Pulmonary artery endothelial cell (primary cell): ENCODE measurements at places on chromosomes 3 and 15.

GRCh38 chr3:141399200-141399599, 30.9 kb downstream of the ZBTB38 start:
- no peak for DNase-seq

DNA sequence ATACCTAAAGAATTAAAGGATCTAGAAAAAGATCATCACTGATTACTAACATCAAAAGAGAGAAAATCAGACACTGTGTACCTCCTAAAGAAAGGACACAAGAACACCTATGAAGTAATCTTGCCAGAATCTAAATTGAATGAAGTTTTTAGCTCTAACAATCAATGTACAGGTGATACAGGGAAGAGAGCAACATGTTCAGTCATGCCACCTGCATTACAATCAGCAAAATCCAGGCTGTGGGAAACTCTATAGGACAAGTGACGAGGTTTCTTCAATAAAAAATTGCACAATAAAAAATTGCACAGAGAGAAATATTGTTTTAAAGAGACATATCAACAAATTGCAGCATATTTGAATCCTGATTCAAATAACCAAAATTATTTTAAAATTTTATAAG, 93.3 kb downstream of the SEMA5B start:
- DNase-seq = no peak

- no peak for DNase-seq
Observed at GRCh38 chr15:67717776-67718175, 107.5 kb upstream of the SKOR1 start.

DNA sequence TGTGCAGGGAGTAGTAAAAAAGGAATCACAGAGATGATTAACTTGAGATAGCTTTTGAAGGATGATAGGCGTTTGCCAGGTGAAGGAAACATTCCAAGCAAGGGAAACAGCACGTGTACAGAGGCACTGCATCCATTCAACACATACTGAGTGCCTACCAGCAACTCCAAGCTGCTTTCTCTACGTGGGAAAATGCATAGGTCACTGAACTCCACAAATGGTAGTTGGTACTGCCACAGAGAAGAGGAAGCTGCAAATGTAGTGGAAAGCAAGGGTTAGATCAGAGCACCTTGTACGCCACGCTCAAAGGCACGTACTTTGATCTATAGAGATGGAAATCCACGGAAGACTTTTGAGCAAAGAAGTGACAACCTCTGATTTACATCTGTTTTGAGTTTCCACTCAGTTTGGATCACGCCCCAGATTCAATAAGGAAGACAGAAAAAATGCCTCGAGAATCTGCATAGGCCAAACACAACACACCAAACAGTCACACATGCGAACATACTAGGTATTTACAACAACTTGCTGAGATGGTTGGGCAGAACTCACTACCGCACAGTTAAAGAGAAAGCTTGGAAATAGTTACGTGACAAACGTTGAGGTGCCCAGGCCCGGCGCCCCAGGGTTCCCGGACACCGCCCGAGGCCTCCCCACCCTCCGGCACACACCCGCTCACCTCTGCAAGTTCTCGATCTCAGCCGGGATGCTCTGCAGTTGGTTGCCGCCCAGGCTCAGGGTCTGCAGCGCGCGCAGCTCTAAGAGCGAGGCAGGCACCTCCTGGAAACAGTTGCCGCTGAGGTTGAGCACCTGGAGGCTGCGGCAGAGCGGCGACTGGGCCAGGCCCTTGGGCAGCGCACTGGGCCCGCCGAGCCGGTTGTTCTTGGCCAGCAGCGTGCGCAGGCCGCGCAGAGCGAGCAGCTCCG, 826 bp downstream of the LRRC58 start:
- DNase-seq = no peak

- DNase-seq = no peak
Observed at GRCh38 chr3:178428037-178428436, 108.2 kb upstream of the KCNMB2 start.

GRCh38 chr15:40928821-40929659, at the start of gene DLL4:
TSS of gene DLL4 (plus strand) at chr15:40929340. CDS start at chr15:40929669, 329 bp downstream.
- peak; percentile 82 for DNase-seq

DNA sequence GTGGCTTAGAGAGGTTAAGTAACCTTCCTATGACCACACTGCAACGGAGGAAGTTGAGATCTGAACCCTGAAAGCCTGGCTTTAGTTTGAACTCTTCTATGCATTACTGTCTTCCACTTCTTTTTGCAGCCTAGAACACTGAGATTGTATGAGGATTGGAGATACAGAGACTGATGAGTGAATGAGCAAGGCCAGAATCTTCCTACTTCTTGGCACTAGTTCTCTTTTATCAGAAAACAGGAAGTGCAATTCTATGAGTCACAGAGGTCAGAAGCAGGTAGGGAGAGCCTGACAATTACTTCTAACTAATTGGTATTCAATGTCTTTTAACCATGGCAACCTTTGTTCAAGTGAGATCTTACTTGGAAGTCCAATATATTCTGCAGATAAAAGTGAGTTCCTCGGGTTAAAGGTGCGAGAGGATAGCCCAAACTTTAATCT, 219.0 kb downstream of the SHQ1 start:
- no peak for DNase-seq

DNA sequence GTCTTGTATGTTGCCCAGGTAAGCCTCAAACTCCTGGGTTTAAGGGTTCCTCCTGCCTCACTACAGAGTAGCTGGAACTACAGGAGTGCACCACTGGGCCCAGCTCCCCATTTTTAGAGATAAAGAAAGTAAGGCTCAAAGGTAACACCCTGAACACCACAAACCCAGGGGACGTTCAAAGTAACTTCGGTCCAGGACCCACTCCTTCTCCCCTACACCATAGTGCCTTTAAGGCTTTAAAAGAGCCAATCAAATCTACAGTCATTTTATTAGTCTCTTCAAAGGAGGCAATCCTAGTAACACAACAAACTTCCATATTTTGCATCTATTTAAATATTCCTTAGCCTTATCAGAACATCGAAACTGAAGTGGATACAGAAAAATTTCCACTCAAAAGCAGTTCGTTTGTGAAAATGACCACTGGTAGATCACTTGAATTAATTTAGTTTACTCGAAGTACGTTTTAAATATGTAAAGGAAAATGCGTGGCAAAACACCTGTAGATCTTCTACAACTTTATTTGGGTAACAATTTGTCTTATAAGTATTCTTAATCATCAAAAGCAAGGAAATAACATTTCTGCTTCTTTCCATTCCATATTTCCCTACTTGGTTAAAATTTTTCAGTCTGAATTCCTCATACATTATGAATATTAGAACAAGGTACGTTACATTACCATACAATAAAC, 1.8 kb downstream of the STAG1 start:
- no peak for DNase-seq

DNA sequence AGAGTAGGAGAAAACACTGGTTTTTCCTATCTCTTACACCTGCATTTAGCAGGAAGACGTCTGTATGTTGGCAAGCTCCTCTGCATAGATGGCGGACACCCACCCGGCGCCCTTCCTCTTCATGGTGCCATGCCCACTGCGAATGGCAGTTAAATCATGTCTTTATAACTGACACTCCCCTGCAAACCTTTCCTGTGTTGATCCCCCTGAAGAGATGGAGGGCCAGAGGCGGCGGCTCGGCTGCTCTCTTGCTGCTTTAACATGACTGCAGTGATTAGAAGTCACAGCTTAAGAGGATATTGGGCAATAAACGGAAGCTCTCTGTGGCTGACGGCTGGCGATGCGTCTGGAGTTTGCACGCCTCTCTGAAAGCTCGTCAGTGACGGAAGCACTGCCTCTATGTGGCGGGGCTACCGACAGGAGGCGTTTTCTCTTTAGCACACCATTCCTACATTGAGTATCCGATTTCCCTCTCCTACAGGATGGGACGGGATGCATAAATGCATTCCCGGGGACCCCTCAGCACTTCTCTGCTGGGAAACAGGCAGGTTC, 25.5 kb upstream of the SNRPA1 start:
- no peak for DNase-seq

GRCh38 chr15:44231842-44232241, 36.8 kb upstream of the FRMD5 start:
- no peak for DNase-seq

- no peak for DNase-seq
Observed at GRCh38 chr3:243356-243725, 46.8 kb downstream of the CHL1 start.

- DNase-seq = no peak
Observed at GRCh38 chr3:135756106-135756668, 209.3 kb upstream of the PPP2R3A start.

GRCh38 chr3:42590989-42591756, 513 bp downstream of the SS18L2 start:
- no peak for DNase-seq

- no peak for DNase-seq
Observed at GRCh38 chr3:5186089-5186857, 1.2 kb upstream of the EDEM1 start.

DNA sequence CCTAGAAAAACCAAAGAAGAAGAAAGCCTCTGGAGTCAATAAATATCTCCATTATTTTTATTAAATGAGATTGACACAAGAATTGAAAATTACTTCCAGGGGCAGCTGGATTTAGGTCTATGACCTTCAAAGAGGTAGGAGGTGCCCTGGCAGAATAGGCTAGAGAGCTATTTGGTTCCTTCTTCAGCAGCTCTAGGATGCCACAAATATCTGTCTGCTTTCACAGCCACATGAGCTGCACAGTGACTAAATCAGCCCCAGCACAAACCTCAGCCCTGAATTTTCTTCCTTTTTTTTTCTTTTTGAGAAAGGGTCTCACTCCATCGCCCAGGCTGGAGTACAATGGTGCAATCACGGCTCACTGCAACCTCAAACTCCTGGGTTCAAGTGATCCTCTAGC, 223.5 kb downstream of the ABHD5 start:
- no peak for DNase-seq

GRCh38 chr3:3800080-3800455, 837 bp downstream of the LRRN1 start:
- DNase-seq = no peak

DNA sequence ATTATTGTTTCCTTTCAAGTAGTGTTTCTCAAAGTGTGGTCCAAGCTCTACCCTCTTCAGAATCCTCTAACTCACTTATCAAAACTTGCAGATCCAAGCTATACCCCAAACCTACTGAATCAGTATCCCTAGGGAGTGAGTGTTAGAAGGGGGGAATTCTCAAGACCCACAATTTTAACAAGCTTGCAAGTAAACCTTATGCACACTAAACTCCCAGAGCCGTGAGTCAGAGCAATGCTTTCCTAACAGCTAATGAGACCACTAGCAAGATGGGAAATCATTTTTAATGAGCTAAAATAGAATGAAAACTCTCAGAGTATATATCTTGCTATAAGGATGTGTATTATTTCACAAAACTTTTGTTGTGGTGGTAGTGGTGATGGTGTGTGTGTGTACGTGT, 41.1 kb upstream of the SRGAP3 start:
- no peak for DNase-seq

DNA sequence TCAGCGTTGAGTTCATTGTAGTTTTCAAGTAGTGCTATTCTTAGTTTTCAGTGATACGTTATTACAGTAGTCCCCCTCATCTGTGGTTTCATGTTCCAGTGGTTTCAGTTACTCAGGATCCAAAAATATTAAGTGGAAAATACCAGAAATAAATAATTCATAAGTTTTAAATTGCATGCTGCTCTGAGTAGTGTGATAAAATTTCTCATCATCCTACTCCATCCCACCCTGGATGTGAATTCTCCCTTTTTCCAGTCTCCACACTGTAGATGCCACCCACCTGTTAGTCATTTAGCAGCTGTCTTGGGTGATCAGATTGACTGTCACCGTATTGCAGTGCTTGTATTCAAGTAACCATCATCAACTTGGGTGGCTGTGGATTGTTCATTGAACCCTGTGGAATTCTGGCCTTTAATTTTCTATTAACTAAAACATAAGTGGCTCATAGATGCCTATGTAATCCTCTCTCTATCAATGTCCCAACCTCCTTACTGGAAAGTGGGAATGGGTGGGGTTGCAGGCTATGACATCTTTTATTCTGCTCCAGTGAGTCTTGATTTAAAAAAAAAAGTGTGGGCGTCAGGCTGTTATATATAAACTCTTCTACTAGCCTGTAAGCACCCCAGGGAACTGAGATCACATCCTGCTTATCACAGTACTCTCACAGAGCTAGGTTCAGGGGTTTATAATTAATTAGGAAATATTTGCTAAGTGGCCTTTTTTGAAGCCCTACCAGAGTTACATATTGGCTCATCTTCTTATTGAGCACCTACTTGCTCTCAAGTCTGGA, 97.5 kb downstream of the CFAP20DC start:
- DNase-seq = no peak

- no peak for DNase-seq
Observed at GRCh38 chr3:24510030-24510648, 15.5 kb upstream of the THRB start.

- DNase-seq = no peak
Observed at GRCh38 chr3:26472345-26472744, 150.2 kb upstream of the LRRC3B start.
